Activated T-cell treated with anti-CD3 and anti-CD28 coated beads, Interleukin-2, amount 50 U/mL, for 4 hours (primary cell): ENCODE measurements at places on chromosomes 1 and 21.

GRCh38 chr21:36747041-36747814, 48.3 kb downstream of the SIM2 start:
- no peak for DNase-seq

DNA sequence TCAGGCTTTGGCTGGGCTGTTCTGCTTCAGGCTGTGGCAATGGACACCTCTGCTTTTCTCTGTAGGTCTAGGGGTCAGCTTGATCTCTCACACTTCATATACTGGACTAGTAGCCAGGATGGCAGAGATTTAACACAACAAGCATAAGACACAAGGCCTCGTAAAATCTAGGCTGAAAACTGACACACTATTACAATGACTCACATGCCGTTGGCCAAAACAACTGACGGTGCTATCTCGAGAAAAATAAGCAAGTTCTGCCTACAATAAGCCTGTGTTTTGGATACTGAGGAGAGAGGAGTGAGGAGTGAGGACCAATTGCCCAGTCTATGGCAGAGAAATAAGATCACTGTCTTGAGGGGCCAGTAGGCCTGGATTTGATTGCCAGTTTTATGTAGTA, 840.7 kb upstream of the ADAMTS5 start:
- DNase-seq, result no peak

GRCh38 chr21:14687268-14687625, 141.1 kb upstream of the SAMSN1 start:
- DNase-seq, result no peak

DNA sequence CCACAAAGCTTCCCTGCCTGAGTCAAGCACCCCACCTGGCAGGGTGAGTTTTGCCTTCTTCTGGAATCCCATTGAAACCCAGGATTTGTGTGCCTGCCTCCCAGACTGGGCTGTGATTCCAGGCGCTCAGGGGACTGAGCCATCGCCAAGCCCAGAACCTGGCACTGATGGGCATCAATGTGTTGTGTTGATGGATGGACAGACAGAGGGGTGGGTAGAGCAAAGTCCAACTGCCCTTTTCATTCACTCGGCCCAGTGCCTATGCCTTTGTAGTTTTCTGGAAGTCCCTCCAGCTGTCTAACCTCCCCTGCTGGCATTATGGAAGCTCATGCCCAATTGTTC, 66.0 kb upstream of the LAPTM5 start:
- DNase-seq, result no peak
